ENCODE measurements at places on chromosomes 11 and 22.

DNA sequence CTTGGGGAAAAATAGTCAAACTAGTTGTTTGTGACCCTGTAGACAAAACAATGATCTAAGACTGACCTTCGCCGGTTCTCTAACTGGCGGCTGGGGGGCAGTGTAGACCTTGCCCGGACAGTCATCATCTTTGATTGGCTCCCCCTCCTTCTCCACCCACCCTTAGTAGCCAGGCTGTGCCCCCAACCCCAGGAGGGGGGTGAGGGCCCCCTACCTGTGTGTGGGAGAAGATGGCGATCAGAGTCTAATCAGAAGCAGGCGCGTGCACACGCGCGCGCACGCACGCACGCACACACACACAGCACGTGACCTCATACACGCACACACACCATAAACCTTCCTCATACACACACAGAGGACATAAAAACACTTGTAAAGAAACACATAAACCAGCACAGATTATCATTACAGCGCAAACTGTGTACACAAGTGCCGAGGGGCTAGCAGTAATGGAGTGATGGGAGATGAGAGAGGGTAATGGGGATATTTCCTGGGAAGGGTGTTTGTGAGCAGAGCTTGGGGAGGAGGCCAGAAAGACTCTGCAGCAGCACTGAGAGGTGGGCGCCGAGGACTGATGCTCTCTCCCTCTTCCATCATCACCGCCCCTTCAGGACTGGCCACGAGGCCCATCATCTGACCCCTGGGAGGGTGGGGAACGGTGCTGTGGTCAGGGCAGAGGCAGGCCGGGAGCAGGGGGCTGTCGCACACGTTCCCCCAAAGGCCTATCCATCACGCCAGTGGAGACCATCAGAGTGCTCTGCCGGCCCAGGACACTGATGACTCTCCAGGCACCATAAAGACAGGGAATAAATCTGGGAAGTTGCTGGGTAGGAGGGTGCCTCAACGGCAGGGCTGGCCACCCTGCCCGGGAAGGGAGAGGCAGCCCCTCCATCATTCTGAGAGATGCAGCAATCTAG lies 12.2 kb downstream of the NECTIN1 start:
- no peak for DNase-seq

GRCh38 chr22:26514419-26515161 lies 2.3 kb upstream of the TFIP11 start:
- DNase-seq = no peak

DNA sequence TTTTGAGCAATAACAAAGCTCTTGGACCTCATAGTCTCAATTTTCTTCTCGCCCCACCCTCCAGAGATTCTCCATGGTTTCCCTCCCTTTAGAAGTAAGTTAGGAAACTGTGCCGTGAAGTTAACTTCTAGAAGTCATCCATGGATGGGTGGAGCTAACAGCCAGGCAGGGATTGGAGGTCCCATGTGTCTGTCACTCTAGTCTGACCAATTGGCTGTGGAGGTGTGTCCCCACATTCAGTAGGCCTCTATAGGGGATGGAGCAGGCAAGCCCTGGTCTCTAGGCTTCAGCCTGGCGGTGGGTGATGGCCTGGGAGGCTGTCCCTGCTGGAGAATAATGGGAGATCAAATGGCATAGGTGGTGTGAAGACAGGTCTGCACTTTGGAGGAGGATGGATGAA lies 50.7 kb downstream of the TP53I11 start:
- peak; percentile 53 for DNase-seq

- DNase-seq = no peak
Observed at GRCh38 chr22:46336119-46337078, 885 bp downstream of the TRMU start.

- no peak for DNase-seq
Observed at GRCh38 chr11:44408141-44408540, 98.2 kb upstream of the ALX4 start.

- DNase-seq = no peak
Observed at GRCh38 chr11:107427569-107428180, 29.9 kb downstream of the CWF19L2 start.

GRCh38 chr11:36421546-36422155 lies 88.4 kb downstream of the TRAF6 start:
- no peak for DNase-seq

DNA sequence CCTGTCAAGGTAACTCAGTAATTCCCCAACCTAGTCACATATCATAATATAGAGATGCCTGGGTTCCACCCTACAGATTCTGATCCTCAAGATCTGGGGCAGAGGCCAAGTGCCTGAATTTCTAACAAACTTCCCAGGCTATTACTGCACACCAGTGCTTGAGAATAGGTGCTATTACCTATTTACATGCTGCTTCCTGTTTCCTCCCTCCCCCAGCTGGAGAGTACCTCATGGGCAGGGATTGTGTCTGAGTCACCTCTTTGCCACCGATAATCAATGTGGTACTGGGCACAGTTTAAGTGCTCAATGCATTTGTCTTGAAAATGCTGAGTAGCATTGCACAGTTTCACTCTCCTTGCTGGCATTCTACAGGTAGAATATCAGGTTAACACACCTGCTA lies 582.2 kb upstream of the CADM1 start:
- no peak for DNase-seq

DNA sequence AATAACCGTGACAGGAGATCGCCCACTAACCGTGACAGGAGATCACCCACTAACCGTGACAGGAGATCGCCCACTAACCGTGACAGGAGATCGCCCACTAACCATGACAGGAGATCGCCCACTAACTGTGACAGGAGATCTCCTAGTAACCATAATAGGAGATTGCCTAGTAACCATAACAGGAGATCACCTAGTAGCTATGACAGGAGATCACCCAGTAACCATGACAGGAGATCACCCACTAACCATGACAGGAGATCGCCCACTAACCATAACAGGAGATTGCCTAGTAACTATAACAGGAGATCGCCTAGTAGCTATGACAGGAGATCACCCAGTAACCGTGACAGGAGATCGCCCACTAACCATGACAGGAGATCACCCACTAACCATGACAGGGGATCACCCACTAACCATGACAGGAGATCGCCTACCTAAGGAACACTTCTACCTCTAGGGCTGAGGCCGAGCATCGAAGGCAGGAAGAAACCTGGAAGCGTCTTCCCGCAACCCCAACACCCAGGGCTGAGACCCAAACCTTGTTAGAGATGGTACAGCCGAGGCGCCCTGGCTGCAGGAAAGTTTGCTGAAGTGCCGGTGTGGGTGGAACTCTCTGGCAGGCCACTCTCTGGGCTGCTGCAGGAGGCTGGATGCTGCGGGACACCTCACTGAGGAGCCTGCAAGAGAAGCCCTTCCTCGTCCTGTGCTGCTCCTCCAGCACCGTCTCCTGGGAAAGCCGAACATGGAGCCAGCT lies 67.5 kb upstream of the THY1 start:
- no peak for DNase-seq

DNA sequence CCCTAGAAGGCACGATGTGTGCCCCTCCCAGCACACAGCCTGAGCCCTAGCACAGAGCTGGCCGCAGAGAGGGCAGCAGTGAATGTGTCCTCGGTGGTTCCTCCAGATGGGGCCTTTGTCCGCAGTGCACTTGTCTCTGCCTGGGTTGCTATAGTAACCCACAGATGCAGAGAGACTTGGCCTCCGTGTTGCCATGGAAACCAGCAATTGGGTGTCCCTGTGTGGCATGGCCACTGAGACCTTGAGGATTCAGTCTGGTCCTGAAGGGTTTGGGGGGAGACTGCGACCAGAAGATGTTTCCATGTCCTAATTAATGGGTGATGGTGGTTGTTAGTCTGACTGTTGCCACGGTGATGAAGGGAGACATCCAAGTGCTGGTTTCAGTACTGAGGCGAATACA lies 42.6 kb upstream of the TUB start:
- DNase-seq = no peak

DNA sequence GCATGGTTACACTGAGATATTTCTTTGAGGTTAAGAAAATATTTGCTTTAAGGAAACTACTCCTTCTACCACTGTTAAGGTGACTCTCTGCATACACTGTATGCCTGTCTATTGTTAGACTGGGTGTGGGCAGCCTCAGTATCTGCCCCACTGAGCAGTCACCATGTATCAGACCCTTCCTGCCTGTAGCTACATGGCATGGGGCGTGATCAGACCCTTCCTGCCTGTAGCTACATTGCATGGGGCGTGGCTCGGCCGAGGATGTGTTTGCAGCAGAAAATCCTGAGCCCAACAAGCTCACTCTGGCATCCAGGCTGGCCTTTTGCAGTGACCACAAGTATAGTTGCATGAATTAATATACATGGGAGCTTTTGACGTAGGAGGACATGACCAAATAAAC lies 669.4 kb downstream of the OPCML start:
- DNase-seq = no peak

GRCh38 chr11:68271023-68271780 lies 571 bp downstream of the C11orf24 start:
- DNase-seq = peak; percentile 78

DNA sequence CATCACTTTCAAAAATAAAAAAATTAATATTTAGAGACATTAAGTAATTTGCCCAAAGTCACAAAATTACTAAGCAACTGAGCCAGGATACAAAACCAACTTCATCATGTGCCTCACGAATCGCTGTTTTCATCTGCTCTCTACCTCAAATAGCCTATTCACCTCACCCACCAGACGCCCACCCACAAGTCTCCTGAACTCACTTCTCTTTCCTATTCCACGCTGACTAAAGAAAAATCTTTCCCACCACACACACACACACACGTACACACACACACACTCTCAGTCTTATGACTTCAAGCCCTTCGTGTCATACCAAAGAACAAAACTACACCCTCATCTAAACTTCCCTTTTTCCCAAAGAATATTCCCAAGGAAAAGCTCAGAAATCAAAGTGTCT lies 2.2 kb downstream of the OR8B12 start:
- no peak for DNase-seq

DNA sequence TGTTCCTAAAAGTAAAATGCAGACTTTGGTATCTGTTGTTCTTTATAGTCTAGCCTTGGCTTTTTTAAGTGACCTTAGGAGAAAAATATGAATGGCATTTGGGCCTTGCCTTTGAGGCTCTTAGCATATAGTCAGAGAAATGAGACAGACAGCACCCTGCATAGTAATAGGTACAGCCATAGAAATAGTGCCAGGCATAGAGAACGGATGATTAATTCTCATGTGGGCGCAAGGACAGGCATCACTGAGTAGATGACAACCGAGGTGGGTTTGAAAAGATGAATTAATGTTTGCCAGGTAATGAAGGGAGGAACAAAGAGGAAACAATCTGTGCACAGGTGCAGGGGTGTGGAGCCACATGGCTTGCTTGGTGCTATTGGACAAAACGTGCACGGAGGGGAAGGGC lies 90.5 kb downstream of the BMAL1 start:
- DNase-seq = no peak

Data from MV-4-11 (cell line).